Articular chondrocyte of knee joint (primary cell): ENCODE measurements at places on chromosomes 2 and 18. TPM values are rescaled to one million over a fixed set of nuclear protein-coding genes. Genes with fewer than 3 reads are reported as not detected.

Gene TMEM163
- not detected in 2 replicates for total RNA-seq

Gene MDH1B
- total RNA-seq = 2.3 and 2.7 TPM in 2 replicates

Gene SLC38A11
- total RNA-seq = 0.26 and 0.43 TPM in 2 replicates

Gene PREB
- total RNA-seq = 29.9 and 40.6 TPM in 2 replicates

Gene IL1RL2
- total RNA-seq = 3.3 and 3.7 TPM in 2 replicates
